ENCODE measurements at places on chromosomes 3 and 15.

- no peak for DNase-seq
Observed at GRCh38 chr3:190074817-190075216, 45.9 kb downstream of the P3H2 start.

DNA sequence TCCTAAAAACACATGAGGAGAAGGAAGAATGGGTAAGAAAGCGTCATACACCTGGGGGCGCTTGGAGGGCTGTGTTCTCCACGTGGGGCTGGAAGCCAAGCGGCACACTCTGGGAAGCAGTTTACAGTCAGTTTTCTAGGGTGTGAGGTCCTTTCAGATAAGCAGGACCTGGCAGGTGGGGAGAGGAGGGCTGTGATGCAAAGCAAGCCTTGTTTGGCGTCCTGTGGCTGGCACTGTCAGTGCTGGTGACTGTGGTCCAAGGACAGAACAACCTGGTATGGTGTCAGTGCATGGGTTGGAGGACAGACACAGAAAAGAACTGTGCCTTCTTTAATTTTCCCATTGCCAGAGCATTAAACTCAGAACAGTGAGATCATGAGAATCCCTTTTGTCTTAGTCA, 260.7 kb upstream of the NR2E3 start:
- DNase-seq, result no peak

DNA sequence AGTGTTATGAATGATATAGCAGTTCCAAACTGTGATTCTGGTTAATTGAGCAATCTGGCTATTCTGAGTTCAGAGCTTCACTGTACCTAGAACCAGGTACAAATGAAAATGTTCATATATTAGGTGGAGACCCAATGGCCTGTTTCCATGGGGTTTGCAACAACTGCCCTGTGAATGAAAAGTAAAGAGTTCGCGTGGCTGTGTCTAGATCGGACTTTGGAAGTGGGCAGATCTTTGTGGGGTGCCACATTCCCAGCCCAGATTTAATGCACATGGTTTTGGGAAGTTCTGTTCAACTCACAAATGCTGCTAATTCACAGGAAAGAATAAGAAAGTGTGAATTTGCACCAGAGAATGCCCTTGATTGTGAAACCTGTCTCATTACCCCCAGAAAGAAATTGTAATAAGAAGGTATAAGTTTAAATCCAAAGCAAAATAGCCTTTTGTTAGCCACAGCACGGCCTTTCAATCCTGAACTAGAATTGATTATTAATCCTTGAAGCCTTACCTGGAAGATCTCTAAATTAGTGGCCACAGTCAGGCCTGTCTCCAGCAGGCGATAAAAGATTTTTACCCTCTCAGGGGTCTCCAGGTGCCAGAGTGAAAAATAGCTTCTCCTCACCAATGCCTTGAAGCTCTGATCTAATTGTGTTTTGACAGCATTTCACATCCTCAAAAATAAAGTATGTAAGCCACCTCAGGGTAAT, 22.6 kb downstream of the WHAMM start:
- DNase-seq, result no peak

GRCh38 chr3:13121553-13122001, 48.3 kb upstream of the IQSEC1 start:
- DNase-seq, result no peak

DNA sequence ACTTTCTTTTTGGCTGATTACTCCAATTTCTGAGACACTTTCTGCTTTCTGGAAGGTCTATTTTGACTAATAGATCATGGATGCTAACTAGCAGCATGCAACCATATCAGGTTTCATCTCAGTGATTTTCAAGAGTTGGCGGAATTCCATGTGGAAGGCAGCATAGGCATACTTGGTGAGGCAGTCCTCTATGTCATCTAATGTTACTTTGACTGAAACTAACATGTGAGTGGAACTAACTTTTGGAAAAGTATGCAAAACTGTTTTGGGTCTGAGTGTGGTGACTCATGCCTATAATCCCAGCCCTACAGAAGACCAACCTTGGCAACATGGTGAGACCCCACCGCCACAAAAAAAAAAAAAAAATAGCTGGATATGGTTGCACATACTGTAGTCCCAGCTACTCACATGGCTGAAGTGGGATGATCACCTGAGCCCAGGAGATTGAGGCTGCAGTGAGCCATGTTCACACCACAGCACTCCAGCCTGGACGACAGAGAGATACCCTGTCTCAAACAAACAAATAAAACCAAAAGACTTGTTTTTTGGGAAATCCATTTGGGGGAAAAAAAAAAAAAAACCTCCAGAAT, 1033.7 kb downstream of the ROBO1 start:
- no peak for DNase-seq

- no peak for DNase-seq
Observed at GRCh38 chr15:80668546-80669236, 26.4 kb upstream of the ABHD17C start.

- peak; percentile 89 for DNase-seq
Observed at GRCh38 chr3:67655364-67656121, 1.1 kb upstream of the SUCLG2 start.

DNA sequence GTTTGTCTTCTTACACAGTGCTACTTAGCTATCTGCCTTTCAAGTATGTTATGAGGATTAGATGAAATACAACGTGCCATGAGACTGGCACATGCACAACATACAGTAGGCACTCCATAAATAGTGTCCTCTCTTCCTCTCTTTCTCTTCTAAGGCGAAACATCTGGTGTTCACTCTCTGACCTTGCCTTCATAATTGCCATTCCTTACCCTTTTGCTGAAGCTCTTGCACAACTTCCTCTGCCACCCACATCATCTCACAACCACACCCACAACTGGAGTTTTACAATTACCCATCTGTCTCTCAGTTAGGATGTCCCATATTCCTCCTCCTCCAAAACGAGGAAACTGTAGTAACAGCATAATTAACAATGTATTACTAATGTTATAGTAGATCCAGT, 26.4 kb upstream of the ACP3 start:
- no peak for DNase-seq

DNA sequence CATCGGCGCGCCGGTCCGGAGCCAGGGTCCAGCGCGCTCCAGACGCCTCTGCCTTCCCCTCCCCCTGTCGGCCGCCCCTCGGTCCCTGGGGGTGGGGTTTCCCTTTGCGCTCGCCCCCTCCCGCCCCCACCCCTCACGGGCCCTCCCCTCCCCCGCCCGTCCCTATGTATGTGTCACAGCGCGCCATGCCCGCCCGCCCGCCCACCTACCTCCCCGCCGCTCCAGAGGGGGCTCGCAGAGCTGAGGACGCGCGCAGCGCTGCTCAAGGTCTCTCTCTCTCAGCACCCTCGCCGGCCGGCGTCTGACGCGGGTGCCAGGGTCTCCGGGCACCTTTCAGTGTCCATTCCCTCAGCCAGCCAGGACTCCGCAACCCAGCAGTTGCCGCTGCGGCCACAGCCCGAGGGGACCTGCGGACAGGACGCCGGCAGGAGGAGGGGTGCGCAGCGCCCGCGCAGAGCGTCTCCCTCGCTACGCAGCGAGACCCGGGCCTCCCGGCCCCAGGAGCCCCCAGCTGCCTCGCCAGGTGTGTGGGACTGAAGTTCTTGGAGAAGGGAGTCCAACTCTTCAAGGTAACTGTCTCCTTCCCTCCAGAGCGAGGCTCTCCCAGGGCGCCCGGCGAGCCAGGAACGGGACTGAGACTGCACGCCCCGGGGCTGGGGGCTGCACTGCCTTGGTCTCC, at the start of gene ACAN:
TSS of gene ACAN (plus strand) at position 196 of the 679 bp plus-strand sequence. CDS start 32,771 bp downstream, outside the sequence.
- DNase-seq, result no peak

- DNase-seq, result no peak
Observed at GRCh38 chr3:120198305-120198878, 86.6 kb downstream of the GPR156 start.

Data from natural killer cell treated with Interleukin-12 subunit alpha and Interleukin-12 subunit beta and Interleukin-15 and Interleukin-18, amount 100 ng/mL, for 72 hours (primary cell).